ENCODE measurements at places on chromosomes 2 and 18. TPM values are rescaled to one million over a fixed set of nuclear protein-coding genes. Genes with fewer than 3 reads are reported as not detected.

Gene CLEC4F
- total RNA-seq = not detected

Gene SH3RF3
- total RNA-seq = 5.6 TPM

Gene HJURP
- 2.6 TPM for total RNA-seq

Gene LAMA1
- 16.5 TPM for total RNA-seq

Gene RGPD4
- not detected for total RNA-seq

Gene SIGLEC15
- not detected for total RNA-seq

Gene PPP1R1C
- total RNA-seq = not detected
